GM04504 (cell line): ENCODE measurements at places on chromosomes 6 and 20.

GRCh38 chr20:35600993-35601973 lies 14.3 kb upstream of the SPAG4 start:
- DNase-seq, result peak; percentile 27

GRCh38 chr6:5459346-5459745 lies 198.0 kb downstream of the FARS2 start:
- no peak for DNase-seq

DNA sequence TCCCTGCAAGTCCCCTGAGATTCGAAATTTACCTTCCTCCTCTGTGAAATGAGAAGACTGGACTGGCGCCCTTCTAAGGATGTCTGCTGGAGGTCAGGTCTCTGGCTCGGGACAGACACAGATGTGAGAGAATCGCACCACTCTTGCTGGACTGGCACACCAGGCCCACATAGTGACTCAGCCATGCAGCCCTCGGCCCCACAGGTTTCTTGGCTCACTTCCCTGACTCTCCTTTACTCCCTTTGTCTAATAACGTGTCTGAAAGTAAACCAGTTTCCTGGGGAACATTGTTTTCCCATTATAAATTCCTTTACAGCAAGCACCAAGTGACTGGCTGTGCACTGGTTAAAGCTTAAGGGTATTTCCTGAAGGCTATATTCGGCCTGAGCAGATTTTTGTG lies 106.7 kb upstream of the PLEKHG1 start:
- DNase-seq, result no peak

GRCh38 chr6:160678744-160679401 lies 14.8 kb upstream of the LPA start:
- no peak for DNase-seq

GRCh38 chr20:11112832-11113231 lies 439.0 kb upstream of the JAG1 start:
- no peak for DNase-seq

- DNase-seq, result peak; percentile 10
Measured at GRCh38 chr6:163146036-163146435, 268.5 kb upstream of the QKI start.

DNA sequence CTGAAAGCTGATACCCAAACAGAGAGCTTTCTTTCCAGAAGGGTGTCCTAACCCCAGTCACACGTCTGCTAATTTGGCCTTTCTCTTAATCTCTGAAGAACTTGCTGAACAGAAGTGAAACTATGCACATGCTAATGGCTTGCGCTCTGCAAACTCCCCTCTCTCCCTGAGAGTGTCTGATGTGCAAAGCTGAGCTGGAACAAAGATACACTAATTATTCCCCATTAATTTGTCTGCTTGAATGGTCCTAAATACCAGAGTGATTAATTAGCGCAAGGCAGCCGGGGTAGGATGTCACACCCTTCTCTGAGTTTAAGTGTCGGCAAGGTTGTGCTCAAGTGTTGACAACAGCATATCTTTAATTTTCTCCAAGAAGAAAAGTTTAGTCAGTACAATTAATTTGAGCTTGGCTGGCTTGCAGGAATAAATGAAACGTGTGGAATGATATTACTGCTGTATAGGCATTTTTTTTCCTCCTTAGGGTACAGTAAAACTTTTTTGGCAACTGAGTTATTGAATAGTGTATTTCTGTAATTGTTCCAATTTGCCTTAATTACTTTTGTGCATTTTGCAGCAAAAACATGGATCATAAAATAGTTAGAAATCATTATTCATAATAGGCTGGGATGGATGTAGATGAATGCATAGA lies 715.9 kb upstream of the POU3F2 start:
- DNase-seq, result no peak

- DNase-seq, result no peak
Measured at GRCh38 chr20:33822423-33822822, 11.3 kb downstream of the CHMP4B start.

DNA sequence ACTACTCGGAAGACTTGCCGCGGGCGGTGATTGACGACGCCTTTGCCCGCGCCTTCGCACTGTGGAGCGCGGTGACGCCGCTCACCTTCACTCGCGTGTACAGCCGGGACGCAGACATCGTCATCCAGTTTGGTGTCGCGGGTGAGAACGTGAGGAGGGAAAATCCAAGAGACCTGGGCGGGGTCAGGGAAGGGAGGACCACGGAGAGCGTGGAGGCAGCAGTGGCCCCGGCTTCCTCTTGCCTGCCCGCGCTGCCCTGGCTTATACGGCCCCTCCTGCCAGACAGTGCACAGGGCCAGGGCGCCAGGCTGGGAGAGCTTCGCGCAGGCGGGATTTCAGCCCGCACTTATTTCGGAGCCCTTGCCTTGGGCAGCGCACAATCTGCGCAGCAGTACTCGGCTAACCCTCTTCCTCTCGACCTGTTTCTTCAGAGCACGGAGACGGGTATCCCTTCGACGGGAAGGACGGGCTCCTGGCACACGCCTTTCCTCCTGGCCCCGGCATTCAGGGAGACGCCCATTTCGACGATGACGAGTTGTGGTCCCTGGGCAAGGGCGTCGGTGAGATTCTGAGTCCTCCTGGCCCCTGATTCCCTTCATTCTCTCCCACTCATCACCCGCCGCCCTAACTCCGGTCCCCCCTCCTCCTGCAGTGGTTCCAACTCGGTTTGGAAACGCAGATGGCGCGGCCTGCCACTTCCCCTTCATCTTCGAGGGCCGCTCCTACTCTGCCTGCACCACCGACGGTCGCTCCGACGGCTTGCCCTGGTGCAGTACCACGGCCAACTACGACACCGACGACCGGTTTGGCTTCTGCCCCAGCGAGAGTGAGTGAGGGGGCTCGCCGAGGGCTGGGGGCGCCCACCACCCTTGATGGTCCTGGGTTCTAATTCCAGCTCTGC lies 2.0 kb downstream of the MMP9 start:
- DNase-seq, result no peak

- no peak for DNase-seq
Measured at GRCh38 chr6:161710698-161711097, 436.8 kb upstream of the AGPAT4 start.

GRCh38 chr6:44778513-44778912 lies 391.0 kb downstream of the CDC5L start:
- DNase-seq, result no peak

DNA sequence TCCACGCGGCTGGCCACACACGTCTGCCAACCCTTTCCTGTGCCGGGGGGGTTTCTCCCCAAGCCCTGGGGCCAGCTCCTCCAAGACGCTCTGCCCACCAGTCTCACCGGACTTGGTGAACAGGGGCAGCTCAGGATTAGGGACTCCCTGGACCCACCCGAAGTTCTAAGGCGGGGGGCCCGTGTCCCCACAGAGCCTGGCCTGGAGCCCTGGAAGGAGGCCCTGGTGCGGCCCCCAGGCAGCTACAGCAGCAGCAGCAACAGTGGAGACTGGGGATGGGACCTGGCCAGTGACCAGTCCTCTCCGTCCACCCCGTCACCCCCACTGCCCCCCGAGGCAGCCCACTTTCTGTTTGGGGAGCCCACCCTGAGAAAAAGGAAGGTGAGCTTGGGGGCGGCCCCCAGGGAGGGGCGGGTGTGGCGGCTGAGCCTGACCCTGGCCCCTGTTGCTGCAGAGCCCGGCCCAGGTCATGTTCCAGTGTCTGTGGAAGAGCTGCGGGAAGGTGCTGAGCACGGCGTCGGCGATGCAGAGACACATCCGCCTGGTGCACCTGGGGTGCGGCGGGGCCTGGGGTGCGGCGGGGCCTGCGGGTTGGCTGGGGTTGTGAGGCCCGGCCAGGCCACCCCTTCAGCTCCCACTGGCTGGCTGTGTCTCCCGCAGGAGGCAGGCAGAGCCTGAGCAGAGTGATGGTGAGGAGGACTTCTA lies 2.3 kb downstream of the SLC2A4RG start:
- DNase-seq, result no peak

DNA sequence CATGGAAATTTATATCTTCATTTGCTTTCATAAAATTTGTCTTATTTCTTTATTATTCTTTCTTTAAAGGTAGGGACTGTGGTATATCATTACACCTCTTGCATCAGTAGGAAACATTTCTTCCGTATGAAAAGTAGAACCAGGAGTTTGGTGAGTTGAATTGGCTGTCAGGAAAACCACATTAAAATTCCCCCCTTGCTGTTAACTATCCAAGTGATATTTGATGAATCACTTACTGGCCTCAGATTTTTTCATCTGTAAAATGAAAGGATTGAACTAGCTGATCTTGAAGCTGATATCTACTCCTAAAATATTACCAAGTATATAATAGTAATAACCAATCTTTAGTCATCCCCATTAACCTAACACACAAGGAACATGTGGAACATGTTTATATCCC lies 460.9 kb downstream of the GJA1 start:
- DNase-seq, result no peak

DNA sequence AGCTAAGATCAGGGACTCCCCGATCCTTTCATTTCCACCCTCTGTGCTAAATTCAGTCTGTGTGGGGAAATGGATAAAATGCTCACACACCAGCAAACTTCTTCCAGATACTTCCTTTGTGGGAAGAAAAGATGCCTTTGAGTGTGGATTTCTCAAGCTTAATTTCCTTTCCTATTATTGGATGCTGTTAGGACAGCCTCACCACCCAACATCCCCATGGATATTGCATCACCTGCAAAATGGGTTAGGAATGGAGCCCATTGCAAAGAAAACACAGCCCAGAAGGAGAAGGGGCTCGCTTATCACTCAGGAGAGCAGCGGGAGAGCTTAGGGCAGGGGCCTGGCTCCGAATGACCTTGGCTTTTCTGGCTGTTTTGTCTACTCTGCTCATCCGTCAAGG lies 272.2 kb downstream of the CDC5L start:
- no peak for DNase-seq

GRCh38 chr6:17012421-17013225 lies 89.2 kb upstream of the STMND1 start:
- no peak for DNase-seq

DNA sequence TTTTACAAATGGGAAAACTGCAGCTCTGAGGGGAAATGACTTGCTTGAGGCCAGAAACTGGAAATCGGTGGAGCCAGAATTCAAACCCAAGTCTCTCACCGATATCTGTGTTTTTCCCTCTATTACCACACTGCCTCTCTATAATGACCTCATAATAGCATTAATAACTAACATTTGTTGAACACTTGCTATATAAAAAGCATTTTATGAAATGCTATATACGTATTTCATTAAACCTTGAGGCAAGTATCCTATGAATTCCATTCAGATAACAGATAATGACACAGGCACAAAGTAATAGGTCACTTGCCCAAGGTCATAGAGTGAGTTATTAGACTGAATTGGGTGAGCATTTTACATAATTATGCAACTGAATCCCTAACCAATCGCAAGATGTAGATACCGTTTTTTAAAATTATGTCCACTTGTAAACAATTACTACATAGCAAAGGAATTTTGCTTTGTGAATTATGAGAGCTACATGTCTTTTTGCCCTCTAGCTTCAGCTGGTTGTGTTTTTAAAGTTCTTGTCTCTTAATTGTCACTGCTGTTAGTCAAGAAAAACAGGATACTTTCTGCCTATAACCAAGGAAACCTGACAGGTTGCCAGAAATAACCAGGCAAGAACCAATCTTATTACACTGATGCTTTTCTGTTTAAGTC lies 4.7 kb downstream of the DSN1 start:
- peak; percentile 55 for DNase-seq

GRCh38 chr6:52420668-52421358 lies 671 bp downstream of the EFHC1 start:
- DNase-seq, result no peak

DNA sequence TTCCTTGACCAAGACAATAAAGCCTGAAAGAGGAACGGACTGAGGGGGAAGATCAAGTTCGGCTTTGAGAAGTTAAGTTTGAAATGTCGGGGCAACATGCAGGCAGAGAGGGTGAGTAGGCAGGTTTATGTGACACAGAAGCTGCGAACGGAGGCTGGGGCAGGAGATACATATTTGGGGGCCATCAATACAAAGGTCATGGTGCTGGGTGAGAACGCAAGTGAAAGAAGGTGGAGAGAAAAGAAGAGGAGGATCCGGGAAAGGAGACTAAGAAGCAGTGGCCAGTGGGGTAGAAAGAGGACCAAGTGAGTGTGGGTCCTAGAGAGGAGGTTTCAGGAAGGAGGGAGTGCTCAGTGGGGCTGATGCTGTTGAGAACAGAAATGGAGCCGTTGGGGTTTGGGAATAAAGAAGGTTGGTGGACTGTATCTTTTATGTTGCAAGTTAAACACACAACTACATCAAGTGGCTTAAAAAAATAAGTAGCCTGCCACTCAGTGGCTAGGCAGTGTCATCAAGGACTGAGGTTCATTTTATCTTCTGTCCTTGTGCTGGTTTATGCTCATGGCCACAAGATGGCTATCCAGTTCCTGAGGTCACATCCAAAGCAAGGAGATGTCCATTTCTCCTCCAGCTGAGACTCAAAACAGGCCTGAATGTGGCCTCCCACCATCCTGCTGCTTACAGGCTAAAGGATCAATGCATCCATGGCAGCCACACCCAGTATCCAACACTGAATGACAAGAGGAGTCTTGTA lies 1.7 kb upstream of the BLCAP start:
- no peak for DNase-seq

DNA sequence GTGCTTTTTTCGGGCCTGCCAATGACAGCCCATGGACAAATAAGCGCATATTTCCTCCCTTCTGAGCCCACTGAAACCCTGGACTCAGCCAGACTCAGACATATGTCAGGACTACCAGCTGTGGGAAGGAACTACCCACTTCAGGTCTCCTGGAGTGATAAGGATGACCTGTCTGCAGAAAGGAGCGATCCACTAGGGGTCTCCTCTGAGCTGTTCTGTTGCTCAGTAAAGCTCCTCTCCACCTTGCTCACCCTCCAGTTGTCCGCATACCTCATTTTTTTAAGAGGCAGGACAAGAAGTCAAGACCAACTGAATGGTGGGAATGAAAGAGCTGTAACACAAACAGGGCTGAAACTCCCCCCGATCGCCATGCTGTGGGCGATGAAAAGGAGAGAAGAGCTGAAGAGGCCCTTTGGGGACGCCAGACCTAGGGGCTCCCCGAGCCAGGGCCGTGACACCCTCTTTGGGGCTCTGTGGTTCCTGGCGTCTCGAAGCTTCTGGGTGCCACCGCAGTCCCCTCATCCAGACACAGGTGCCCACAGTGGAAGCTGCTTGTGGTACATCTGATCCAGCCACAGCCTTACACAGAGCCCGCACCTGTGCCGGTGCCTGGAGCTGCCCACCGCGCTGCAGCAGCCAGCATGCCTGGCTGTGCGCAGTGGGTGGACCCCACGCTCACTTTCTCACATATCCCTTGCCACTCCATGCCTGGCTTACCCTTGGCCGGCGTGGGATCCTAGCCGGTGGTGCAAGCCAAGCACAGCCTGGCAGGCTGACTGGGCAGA lies 68.8 kb downstream of the EYS start:
- DNase-seq, result no peak

DNA sequence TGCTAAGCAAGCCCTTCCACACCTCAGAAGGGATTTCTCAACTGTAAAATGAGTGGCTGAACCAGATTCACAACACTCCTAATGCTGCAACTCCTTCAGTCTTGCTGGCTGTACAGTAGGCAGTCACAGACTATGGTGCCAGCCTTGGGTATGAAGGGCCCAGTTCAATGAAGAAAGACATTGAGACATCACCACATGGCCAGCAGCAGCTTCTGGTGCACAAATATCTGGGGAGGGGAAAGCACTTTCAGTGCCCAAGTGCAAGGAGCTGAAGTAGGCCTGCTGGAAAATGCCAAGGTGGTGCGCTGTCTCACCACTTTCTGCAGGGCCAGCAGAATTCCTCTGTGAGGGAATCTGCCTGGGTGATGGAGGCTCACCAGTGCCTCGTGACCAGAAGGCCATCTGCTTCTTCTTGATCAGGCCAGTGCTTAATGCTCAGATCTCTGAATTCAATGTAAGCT lies 1.8 kb downstream of the PLA2G7 start:
- DNase-seq, result no peak

GRCh38 chr6:6201200-6201599 lies 119.3 kb downstream of the F13A1 start:
- DNase-seq, result no peak
